COLO829 (cell line): ENCODE measurements at places on chromosomes 12 and 14.

- DNase-seq: no peak
Measured at GRCh38 chr14:29222006-29222405, 455.4 kb downstream of the FOXG1 start.

DNA sequence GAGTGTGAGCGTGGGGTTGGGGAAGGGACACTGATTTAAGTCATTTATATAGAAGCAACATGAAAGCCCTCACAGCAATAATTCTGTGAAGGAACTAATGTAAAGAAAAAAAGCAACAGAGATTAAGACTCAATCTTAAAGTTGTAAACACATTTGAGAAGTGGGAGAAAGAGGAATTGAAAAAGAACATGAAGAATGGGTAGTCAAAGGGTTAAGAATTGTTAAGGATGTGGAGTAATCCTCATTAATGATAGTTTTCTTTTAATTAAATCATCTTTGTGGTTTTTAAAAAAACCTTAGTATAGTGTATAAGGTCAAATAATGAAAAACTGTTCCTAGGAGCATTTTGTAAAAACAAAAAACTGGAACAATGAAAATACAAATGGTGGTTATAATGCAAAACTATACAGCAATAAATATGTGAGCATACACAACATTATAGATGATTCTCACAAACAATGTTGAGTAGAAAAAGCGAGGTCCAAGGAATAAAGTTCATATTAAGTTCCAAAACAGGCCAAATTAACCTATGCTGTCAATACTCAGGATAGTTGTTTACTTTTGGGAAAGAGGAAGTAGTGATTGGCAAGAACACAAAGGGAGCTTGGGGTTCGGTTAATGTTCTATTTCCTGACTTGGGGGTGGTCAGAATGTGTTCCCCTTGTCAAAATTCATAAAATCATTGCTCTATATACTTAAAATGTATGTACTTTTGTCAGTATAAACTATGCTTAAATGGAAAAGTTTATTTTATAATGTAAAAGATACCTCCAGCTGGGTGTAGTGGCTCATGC is 120.4 kb upstream of the ATF7IP start:
- no peak for DNase-seq

- no peak for DNase-seq
Measured at GRCh38 chr12:62640910-62641448, 174.4 kb downstream of the MON2 start.

- no peak for DNase-seq
Measured at GRCh38 chr12:26378711-26379110, 183.3 kb downstream of the SSPN start.

- DNase-seq: no peak
Measured at GRCh38 chr14:99066378-99066777, 205.6 kb downstream of the BCL11B start.

DNA sequence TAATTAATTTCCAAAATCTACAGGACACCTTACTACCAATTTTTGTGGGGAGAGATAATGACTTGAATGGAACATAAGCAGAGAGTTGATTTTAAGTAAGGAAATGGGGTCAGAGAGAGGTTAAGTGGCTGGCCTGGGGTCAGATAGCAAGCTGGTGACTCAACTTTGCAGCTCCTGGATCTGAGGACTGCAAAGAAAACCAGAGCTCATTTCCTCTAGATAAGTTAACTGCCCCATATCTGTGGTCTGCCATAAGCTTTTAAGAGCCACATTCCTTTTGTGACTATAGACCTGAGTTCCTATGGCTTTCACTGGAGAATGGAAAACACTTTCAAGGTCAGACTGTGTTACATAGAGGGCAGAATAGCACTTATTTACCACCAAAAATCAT is 201.2 kb upstream of the PRICKLE1 start:
- peak; percentile 76 for DNase-seq

- DNase-seq: no peak
Measured at GRCh38 chr14:83372271-83372670, 1838.6 kb upstream of the SEL1L start.

DNA sequence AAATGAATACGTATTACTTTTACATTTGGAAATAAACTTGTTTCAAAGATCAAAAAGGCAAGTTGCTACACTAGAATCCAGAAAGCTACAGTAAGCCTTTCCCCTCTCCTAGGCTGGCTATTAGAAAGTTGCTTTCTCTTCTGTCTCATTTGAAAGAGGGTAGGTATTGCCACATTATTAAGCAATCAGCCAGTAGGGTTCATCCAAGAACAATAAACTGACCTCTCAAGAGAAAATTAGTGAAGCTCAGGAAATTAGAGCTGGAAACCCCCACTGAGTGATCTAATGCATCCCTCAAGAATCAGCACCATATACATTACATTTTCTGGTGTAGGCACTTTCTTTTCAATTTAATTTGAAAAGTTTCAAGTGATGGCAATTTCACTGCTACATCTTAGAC is 4.5 kb upstream of the TMEM233 start:
- DNase-seq: no peak

GRCh38 chr14:74655599-74656395 is 43.8 kb upstream of the LTBP2 start:
- DNase-seq: no peak

- no peak for DNase-seq
Measured at GRCh38 chr14:23285530-23286019, 357 bp downstream of the HOMEZ start.

GRCh38 chr14:72549854-72550253 is 344.0 kb downstream of the DPF3 start:
- no peak for DNase-seq

GRCh38 chr14:96390965-96391292 is 999 bp upstream of the AK7 start:
- DNase-seq: no peak
